ENCODE measurements at places on chromosomes 5 and 9.

DNA sequence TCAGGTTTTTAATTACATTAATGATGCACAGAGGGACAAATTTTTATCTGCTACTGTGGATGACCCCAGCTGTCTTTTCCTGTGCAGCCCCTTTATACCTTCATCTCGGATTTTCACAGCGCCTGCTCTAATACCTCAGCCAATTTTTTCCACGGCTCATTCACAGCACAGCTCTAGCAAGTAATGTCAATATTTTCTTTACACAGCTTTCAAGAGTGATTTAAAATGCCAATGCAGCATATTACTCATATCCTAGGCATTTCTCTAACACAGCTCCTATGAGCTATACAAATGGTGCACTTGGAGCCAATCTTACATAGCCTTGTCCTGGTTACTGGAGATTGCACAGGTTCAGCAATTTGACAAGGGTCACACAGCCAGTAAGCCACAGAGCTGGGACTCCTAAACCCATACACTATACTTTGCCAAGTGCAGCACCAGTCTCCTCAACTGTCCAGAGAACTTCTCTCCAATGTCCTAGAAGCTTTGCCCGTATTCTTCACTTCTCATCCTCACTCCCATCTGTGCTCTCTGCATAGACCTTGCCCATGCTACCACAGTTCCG lies 661.8 kb downstream of the DTWD2 start:
- DNase-seq: no peak

GRCh38 chr5:68489556-68489955 lies 274.0 kb downstream of the PIK3R1 start:
- DNase-seq: no peak

DNA sequence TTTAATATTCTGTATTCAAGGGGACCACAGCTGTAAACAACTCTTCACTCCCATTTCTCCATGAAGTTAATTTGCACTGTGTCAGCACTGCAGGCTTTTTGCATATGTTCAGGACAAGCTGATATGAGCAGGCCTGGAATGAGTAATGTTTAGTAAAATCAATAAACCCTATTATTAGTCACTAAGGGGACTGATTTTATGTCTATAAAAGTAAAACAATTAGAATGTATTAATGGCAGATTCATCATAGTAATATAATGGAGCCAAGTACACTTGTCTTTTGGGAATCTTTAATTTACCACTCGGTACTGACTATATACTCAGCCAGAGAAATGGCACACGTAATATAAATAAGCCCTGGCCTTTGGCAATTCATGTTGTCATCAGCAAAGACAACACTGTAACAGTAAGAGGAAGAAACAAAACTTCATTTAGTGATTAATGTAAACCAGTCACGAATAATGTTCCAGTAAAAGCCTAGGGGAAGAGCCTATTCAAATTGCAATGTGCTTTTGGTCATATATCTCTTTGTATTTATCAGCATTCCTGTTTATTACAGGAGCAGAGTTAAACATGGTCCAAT lies 111.6 kb downstream of the ZNF608 start:
- DNase-seq: no peak

GRCh38 chr5:100889165-100889743 lies 13.8 kb downstream of the ST8SIA4 start:
- no peak for DNase-seq

DNA sequence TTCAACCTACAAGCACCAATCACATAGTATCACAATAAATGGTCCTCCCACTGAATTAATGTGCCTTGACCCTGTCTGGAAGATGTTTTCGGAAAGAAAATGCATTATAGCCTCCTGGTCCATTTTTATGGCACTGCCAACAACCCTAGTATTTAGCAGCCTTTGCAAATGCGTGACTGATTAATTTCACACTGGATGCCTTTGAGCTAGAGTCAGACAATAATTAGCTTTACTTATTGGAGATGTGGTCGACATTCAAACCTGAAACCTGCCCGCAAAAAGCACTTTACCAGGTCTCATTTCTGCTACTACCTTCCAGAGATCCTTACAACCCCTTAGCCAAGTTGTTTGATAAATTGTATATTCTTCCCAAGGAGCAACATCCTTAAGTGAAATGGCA lies 119.3 kb upstream of the DPYSL3 start:
- DNase-seq: no peak

Data from progenitor cell of endocrine pancreas (in vitro differentiated cells).